ENCODE measurements at places on chromosomes 7 and 10.

- peak; percentile 65 for DNase-seq
Observed at GRCh38 chr10:49407552-49408137, 11.8 kb upstream of the DRGX start.

DNA sequence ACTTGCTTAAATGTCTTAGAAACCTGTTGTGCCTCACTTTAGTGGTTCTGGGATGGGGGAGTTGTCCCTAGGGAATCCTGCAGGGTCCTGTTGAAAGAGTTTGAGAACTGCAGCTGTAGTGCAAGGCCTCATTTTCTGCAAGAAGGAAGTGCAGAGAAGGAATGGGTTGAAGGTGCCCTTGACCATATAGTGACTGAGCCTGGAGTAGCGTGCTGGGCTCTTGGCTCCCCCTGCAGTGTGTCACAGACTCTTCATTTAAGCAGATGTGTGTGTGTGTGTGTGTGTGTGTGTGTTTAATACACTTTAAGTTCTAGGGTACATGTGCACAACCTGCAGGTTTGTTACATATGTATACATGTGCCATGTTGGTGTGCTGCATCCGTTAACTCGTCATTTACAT lies 92.2 kb downstream of the GRK5 start:
- DNase-seq, result no peak

GRCh38 chr7:152336754-152337368 lies 98.9 kb downstream of the KMT2C start:
- no peak for DNase-seq

DNA sequence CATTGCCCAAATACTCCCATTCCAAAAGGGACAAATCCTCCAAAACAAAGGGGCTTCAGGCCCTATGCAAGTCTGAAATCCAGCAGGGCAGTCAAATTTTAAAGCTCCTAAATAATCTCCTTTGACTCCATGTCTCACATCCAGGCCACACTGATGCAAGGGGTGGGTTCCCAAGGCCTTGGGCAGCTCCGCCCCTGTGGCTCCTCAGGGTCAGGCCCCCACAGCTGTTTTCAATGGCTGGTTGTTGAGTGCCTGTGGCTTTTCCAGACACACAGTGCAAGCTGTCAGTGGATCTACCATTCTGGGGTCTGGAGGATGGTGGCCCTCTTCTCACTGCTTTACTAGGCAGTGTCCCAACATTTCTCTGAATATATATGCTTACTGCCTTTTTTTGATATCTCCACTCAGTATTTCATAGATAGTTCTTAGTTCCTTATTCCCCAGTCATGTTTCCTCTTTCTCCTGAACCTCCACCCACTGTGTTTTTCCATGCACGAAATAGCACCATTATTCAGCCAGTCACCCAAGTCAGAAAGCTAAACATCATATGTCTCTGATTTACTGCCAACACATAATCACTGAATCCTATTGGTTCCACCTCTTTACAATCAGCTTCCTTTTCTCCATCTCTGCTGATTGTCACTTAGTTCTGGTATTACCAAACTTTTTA lies 172.6 kb upstream of the CACNA2D1 start:
- no peak for DNase-seq

DNA sequence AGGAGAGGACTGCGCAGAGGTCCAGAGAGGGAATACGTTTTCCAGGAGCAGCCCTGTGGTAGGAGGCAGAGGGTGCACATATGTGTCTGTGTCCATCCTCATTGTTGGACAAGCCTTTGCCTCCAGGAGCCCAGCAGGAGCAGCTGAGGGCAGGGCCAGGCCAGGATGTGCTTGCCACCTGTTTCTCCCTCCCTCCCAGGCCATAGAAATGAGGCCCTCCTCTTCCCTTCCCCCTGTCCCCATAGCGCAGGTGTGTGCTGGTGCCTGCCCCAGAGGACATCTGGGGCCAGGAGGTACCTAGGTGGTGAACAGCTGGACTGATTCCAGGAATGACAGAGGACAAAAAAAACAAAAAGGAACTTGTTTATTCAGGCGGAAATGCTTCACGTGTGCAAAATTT lies 10.5 kb upstream of the CXCL12 start:
- no peak for DNase-seq

DNA sequence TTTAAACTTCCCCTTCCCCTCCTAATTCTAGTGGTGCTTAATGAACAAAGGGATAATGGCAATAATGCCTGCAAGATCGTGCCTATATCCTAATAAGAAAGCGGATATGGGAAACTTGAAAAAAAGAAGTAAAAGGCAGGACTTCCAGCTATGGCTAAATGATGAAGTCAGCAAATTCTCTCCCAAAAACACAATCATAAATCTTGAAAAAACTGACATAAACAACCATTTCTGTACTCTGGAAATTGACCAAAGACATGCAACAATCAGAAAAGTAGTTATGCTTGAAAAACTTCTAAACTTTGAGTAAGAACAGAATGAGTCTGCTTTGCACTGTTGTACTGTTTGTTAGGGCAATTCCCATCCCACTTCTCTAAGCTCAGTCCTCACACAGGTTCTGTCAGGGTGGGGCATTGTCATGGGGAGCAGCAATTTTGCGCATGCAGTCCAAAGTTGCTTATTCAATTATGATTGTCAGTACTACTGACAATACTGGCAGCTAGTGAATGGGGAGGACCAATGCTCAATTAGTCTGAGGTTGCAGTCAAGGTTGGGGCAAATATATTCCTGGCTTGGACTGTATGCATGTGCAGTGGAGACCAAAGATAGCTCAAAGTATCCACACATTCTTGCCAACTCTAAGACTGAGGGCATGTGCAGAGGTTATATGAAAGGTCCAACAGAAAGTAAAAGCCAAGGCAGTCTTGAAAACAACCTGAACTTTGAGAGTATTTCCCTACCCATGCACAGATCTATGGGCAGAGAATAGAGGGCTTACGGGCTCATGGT lies 34.1 kb upstream of the ARHGAP22 start:
- DNase-seq, result no peak

DNA sequence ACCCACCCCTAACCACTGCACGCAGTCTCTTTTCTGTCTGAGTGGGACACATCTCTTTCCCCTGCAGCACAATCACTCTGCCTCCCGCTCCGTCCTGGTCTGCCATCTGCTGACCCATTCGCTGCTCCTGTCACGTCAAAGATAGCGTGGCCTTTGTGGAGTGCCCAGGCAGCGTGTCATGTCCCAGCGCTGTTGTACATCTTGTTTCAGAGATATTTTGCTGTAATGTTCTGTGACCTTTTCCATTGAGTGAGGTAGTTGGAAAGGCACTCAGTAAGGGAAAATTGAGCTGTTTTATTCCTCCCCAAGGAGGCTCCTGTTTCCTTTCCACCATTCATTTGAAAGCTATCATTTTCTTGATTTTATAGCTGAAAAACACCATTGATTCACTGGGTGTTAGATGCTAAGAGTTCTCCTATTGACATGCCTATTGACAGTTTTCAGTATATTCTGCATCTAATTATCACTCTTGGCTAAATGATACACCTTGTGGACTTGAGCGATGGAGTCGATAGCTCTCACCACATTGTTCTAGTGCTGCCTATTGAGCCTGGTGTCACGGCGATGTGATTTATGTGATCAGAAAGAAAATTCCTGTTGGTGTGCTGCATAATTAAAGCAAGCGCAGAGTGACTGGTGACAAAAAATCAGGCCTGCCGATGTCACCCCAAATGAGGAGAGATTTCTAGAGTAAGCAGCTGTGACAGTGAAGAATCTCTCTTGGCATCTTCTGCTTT lies 372.6 kb downstream of the LRMDA start:
- DNase-seq, result no peak

GRCh38 chr10:121526801-121527221 lies 71.4 kb downstream of the FGFR2 start:
- no peak for DNase-seq

DNA sequence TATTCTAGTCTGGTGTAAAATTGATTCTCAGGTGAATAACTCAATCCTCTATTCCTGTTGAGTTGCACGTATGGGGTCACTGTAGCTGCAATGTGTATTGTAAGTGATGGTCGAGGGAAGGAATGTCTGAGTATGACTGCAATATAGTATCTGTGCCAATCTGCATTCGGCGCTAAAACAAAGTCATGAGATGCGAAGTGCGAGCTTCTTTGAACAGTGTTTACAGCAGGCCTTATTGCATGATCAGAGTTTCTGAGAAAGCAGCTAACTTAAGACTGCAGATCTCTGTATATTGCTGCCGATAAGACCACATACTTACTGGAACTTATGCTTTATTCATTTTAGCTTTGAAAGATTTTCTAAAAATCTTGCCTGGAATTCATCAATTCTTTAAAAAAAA lies 341.7 kb upstream of the BMPER start:
- no peak for DNase-seq

- no peak for DNase-seq
Observed at GRCh38 chr7:156979007-156979606, 29.6 kb downstream of the NOM1 start.

- no peak for DNase-seq
Observed at GRCh38 chr10:62919776-62920175, 103.6 kb upstream of the EGR2 start.
